ENCODE measurements at places on chromosomes 12 and 14.

DNA sequence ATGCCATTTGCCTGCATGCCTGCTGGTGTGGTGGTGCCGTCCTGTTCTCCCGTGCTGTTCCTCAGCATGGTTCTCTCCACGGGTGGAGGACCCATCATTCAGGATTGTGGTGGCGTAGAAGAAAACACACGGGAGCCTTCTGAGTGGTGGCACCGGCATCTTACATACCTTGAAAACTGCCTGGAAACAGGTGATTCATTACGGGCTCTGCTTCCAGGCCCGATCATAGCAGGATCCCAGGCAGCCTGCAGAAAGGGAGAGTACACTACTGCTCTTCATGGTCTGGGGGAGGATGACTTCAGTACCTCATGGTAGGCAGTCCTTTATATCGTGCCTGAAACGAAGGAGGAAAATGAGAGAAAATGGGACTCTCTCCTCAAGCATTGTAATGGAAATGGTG lies 66.6 kb upstream of the KCNA5 start:
- no peak for DNase-seq

GRCh38 chr14:105889666-105890473 lies 363.5 kb downstream of the TMEM121 start:
- DNase-seq, result no peak

- no peak for DNase-seq
These were observed 16.3 kb upstream of the FLVCR2 start for GRCh38 chr14:75562089-75562488.

GRCh38 chr14:77091518-77091917 lies 6.5 kb upstream of the CIPC start:
- no peak for DNase-seq

DNA sequence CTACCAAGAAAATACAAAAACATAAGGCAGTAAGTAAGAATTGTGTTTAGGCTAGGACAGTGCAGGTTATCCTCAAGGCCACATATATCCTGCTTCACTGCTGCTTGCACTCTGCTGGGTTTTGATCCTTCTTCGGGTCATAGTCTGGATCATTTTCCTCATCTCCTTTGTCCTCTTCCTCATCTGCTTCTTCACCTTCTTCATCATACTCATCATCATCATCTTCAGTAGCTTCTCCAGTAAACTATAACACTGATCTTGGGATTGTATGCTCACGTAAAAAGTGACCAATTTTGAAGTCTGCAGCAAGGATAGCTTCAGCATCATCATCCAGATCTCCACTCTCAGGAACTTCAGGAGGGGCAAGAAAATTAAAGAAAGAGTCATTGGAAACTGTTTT lies 29.4 kb downstream of the YARS2 start:
- DNase-seq, result no peak

- DNase-seq, result no peak
These were observed 27.3 kb upstream of the ITPK1 start for GRCh38 chr14:93142854-93143652.
